ENCODE measurements at places on chromosomes 7 and 10.

DNA sequence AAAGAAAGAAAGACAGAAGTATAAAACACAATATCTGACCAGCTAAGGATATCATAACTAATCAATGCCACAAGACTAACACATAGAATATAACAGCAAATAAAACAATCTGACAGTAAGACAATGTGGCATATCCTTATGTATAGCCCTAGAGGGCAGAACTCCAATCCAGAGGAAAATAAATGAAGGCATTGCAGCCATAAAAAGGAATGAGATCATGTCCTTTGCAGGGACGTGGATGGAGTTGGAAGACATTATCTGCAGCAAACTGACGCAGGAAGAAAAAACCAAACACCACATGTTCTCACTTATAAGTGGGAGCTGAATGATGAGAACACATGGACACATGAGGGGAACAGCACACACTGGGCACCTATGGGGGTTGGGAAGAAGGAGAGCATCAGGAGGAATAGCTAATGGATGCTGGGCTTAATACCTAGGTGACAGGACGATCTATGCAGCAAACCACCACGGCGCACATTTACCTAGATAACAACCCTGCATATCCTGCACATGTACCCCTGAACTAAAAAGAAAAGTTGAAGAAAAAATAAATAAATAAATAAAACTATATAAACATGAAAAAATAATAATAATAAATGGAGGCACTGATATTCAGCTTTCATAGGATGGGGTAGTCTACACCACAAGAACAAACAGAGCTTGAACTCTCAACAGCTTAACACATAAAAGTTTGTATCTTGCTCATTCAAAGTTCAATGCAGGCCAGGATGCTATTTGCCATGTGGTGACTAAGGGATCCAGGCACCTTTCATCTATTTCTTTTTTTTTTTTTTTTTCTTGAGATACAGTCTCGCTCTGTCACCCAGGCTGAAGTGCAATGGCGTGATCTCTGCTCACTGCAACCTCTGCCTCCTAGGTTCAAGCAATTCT lies 66.1 kb upstream of the KAT6B start:
- no peak for DNase-seq

DNA sequence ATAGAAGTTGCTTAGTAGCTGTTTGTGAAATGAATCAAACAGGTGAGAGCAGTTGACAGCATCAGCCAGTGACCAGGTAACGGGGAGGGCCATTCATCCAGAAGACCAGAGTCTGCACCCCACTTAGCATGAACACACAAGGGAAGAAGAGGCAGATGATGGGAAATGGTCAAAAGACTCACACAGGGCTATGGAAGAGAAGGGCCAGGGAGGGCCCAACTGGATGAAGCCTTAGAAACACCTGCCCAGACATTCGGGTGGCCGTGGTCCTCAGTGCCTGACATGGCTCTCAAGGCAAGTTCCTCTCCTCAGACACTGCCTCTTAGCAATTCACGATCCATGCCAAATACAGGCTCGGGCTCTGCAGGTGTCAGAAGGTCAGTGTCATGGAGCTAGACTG lies 354.1 kb downstream of the TCERG1L start:
- DNase-seq, result no peak

DNA sequence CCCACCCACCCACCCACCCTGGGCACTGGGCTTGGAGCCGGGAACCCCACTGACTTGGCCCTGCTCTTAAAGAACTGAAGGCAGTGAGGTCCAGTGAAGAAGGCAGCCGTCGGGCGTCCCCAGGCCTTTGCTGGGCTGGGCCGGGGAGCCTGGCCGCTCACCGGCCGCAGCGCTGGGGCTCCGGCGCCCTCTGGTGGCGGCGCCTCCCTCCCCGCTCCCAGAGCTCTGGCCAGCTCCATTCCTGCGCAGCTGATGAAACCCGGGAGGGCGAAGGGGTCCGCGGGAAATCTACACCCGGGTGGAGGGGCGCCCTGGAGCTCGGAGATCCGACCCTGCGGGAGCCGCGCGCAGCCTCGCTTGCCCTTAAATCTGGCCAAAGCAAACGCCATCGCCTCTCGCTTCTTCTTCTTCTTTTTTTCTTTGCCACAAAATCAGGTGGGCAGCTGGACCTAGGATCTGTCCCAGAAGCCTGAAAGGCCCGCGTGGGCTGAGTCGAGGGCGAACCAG lies 1.7 kb upstream of the CXCL12 start:
- peak; percentile 90 for DNase-seq

- no peak for DNase-seq
These were observed 41.6 kb downstream of the PROSER2 start for GRCh38 chr10:11864727-11865126.

GRCh38 chr7:95473276-95473985 lies 12.3 kb upstream of the ASB4 start:
- DNase-seq, result no peak

DNA sequence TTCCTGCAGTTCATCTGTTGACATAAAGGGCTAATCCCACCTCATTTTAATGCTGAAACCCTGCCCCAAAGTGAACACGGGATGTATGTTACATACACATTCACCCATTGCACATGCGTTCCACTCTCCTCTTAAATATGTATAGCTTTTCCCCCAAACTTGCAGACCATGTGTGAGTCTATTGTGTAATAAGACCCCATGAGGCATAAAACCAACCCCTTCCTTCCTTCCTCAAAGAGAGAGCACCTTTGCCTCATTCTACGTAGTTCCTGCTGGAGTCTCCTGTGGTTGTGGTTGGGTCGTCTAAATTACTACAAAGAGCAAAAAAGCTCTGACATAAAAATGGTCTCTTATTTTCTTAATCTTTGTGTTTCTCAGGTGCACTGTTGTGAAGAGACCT lies 345.7 kb upstream of the KLF6 start:
- DNase-seq, result no peak

DNA sequence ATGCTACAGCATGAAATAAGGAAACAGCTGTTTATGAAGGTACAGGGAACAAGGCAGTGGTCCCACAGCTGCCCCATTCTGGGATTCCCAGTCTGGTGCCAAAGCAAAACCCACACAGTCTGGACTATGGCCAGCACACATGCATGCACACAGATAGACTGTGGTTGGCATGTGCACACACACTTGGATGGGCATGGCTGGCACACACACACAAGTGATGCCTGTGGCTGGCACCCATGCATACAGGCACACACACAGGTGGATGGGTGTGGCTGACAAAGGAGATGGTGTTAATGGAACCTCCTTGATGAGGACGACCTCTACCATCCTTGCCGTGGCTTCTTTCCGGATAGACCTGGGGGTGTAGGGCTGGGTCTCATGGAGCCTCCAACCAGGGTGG lies 114.0 kb upstream of the LYZL2 start:
- DNase-seq, result no peak

GRCh38 chr7:130366564-130366963 lies 13.7 kb upstream of the CPA1 start:
- DNase-seq, result no peak

DNA sequence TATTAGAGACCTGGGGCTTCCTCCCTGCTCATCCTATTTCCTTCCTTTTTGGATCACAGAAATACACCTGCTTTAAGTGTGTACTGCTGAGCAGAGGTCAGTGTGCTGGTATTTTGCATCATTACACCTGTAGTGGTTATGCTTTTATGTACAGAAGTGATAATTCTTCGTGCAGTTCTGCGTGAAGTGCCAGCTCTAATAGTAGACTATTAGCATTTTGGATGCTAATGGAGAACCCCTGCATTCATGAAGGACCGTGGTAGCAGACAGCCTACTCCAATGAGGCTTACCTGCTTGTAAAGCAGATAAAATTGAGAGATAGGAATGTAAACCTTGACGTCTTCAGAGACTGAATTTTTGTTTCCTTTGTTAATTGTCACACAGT lies 114.3 kb downstream of the CDK14 start:
- no peak for DNase-seq

DNA sequence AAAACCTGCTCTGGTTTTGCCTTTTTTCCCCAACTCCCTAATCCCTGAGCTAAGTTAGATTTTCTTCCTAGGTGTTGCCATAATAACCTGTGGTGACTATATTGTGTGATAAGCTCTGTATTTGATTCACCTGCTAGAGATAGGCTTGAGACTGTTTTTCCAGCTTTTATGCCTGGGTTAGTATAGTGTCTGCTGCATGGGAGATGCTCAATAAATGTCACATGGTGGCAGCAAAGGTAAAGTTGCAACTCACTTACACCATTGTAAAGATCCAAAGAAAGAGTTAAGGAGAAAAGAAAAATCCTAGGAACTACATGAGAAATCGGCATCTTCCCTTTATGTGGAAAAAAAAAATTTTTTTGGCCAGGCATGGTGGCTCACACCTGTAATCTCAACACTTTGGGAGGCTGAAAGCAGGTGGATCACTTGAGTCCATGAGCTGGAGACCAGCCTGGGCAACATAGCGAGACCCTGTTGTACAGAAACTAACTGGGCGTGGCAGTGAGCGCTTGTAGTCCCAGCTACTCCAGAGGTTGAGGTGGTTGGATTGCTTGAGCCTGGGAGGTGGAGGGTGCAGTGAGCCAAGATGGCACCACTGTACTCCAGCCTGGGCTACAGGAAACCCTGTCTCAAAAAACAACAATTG lies 3.7 kb downstream of the CCNJ start:
- no peak for DNase-seq

DNA sequence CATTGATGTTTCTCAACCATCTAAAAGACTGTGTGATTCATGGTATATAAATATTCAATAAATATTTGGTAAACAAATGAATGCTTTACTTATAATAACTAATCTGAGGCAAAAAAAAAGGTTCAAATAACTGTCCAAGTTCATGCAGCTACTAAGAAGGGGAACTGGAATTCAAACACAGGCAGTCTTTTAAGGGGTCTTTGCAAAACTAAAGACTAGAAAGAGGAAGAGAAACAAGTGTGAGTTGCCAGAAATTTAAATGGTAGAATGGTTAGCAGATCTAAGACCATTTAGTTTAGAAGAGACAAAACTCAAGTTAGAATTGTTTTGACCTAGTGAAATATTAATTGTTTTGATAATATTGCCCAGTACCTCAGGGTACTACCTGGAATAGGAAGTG lies 642.0 kb upstream of the LRRN3 start:
- DNase-seq, result no peak

DNA sequence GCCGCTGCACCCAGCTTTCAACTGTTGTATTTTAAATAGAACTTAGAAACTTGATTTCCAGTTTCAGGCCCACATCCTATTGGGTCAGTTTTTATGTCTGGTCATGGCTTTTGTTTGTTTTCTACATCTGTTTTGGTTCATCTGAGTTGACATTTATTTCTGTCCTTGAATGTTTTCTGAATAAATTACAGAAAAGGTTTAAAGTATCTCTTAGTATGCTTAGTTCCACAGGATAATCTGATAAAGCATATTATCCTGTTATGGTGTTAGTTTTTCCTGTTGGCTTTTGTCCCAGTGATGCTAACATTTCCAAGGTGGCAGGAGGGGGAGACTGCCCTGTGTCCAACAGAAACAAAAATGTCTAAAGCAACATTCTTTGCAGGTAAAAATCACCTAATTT lies 733.2 kb downstream of the INHBA start:
- no peak for DNase-seq

DNA sequence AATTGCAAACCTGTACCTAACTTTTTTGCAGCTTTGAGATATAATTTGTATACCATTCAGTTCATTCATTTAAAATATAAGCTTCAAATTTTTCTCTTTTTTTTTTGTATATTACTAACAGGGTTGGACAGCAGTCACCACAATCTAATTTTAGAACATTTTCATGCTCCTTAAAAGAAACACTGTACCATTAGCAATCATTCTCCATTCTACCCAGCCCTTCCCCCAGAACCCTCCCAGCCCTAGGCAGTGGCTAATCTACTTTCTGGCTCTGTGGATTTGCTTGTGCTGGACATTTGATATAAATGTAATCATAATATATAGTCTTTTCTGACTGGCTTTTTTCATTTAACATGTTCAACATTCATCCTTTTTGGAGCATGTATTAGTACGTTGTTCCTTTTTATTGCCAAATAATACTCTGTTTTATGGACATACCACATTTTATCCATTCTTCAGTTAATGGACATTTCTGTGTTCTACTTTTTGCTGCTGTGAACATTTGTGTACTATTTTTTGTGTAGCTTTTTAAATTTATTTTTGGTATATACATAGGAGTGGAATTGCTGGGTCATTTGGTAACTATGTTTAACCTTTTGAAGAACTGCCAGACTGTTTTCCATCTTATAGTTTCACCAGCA lies 40.9 kb upstream of the ST7 start:
- DNase-seq, result no peak

GRCh38 chr7:84998665-84999064 lies 188.2 kb downstream of the SEMA3D start:
- no peak for DNase-seq

DNA sequence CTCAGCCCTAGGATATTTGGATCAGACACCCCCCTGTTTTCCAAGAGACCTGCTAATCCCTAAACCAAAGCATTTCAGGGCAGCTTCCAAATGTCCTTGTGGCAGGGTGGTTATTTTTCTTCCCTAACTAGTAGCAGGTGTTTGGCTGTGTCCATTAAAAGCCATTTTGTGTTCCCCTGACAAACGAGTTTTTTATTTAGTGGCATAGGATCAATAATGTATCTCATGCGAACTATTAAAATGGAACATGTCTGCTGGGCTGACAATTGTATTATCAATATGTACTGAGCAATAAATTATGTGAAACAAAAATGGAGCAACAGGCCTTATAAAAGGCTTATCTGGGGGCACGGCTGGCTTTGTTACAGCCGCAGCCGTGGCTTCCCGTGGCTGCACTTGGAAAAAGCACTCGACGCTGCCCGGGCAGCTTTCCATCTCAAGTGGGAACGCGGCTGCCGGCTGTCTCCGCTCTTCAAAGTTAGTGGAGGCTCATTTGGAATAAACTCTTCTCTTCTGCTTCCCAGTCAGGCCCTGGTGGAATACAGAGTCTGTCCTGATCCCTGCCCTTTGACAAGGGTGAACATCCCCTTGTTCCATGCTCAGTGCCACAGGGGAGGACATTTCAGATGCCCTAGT lies 554.3 kb downstream of the TYW1 start:
- DNase-seq, result no peak

DNA sequence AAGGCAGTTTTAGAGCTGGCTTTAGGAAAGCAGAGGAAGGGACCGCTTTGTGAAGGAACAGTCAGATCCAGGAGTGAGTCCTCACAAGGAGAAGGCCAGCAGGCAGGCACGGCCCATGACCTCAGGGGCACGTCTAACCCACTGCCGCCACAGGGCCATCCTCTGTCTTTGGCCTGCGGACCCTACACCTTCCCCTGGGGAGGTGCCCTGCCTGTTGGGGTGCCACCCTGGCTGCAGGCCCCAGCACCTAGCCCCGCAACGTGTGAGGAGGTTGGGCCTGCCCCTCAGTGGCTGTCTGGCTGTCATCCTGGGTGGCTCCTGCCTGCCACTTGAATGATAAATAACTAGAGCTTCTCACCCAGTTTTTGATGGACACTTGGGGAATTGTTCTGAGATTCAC lies 31.0 kb upstream of the TRIM8 start:
- DNase-seq, result no peak
